ENCODE measurements at places on chromosomes 3 and 15.

- DNase-seq = no peak
These were observed 72.7 kb downstream of the UBE2E2 start for GRCh38 chr3:23275814-23276213.

DNA sequence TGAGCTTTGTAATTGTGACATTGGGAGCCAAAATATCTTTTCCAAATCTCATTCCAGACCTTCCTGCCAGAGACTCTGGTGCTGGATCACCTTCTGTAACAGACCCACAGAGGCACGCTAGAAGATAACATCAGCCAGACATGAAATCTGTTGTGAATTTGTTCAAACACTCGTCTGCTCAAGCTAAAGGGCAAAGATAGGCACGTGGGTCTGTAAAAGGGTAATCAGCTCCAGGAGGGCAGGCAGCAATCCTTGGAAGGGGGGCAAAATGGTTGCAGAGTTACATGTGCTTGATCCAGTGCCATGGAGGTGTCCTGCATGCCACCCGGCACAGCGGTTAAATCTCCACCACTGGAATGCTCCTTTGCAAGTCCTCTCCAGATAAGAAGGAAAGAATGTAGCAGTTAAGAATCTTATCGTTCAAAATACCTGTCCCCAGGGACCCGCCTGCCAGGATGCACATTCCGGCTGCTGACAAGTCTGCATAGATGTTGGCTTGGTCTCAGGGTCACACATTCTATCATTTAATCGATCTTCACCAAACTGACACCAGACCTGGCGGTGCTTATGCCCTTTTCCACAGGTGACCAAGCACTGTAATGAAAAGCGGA, 74.8 kb downstream of the ADAMTS9 start:
- DNase-seq = peak; percentile 14

GRCh38 chr3:90132197-90132596, 1024.8 kb downstream of the EPHA3 start:
- DNase-seq = no peak

- DNase-seq = no peak
These were observed 47.8 kb upstream of the LRRC3B start for GRCh38 chr3:26574766-26575165.
